Activated T-cell treated with anti-CD3 and anti-CD28 coated beads for 1 hour (primary cell): ENCODE measurements at places on chromosomes 13 and 19.
A peak's percentile ranks its signal among the peaks of the same experiment; 100 is the strongest.

GRCh38 chr19:29672933-29673336 lies 7.7 kb downstream of the PLEKHF1 start:
- DNase-seq: peak; percentile 77

- no peak for DNase-seq
Measured at GRCh38 chr19:29145756-29146155, 67.2 kb downstream of the UQCRFS1 start.

DNA sequence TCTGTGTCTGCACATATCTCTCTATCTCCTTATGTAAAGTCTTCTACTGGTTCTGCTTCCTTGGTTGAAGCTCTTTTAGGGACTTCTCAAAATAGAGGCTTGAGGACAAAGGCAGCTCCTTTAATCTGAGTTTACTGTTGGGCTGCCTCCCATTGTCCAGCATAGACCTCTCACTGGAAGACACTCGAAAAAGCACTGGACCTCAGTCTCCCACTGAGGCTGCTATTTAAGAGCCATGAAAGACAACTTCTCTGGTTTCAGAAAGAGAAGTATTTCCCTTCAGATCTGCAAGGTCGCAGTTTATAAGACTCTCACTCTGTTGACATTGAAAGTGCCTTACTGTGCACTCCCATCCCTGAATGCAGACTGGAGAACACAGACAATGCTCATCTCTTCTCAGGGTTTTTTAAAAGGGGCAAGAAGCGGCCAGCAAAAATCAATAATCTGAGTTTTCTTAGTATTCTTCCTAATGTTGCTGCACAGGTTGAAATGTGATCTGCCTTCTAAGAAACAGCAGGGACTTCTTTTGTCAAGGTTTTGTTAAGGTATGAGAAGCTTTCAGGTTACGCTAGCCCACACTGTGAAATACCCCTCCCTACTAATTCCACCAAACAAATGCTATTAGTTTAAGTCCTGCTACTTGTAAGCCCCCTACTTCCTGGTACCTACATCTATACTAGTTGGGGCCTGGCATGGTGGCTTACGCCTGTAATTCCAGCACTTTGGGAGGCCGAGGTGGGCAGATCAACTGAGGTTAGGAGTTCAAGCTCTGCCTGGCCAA lies 450.0 kb upstream of the SLC10A2 start:
- DNase-seq: no peak

DNA sequence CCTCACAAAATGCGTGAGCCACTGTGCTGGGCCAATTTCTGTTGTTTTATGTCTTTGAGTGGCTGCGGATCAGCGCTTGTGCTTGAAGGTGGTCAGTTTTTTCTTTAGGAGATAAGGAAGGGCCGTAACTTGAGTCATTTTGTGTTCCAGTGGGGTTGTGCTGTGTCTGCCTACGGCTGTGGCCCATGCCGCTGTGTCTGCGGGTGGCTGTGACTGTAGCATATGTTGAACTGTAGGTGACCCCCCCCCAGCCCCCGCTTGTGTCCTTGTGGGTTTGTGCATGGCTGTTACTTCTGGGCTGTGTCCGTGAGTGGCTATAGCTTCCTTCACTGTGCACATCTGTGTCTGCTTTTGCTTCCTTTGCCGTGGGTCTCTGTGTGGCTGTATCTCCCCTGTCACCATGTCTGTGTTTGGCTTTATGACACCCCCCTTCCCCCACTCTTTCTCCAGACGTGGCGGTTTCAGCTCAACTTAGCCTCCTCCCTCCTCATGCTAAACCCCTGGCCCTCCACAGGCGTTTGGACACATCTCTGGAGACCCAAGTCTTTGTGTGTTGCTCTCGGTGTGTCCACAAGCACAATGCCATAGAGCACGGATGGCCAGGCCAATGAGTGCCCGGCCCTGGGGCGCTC lies 675 bp downstream of the PPP1R14A start:
- no peak for DNase-seq

DNA sequence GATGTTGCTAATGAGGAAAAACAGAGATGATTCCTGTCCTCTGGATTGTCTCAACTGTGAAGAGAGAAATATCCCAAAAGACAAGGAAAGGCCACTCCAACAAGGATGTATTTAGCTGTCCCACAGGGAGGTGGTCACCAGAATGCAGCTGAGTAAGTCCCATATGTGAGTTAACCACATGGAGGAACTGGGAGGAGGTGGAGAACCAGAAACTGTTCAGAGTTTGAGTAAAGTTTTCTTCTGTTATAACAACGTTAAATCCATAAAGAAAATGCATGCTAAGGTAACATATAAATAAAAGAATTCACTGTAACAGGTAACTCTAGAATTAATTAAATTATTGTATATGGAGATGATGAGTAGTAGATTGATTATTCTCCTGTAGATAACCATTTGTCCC lies 5.3 kb downstream of the ZNF763 start:
- DNase-seq: no peak

- DNase-seq: no peak
Measured at GRCh38 chr13:42876270-42876714, 94.9 kb downstream of the FAM216B start.

- no peak for DNase-seq
Measured at GRCh38 chr13:105785436-105785835, 750.0 kb downstream of the EFNB2 start.

DNA sequence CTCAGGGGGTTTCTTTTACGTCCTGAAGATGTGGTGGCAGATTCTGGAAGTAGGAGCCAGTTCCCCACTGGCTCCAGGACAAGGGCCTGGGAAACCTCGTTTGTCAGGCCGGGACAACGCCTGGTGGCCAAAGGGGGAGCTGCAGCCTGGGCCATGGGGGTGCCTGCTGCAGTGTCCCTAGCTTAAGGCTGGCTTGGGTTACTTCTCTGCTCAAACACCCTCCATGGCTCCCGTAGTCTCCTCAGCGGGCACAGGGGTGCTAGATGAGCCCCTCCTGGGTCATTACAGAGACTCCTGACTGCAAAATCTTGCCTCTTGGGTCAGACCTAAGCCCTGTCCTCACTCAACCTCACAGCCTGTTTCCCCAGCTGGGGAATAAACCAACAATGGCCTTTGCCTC lies 14.7 kb downstream of the CILP2 start:
- no peak for DNase-seq
